Caco-2 (cell line): ENCODE measurements at places on chromosomes 2 and 18. TPM values are rescaled to one million over a fixed set of nuclear protein-coding genes. Genes with fewer than 3 reads are reported as not detected.

Gene SALL3
- total RNA-seq, result not detected in 2 replicates

- H3K27me3 ChIP-seq, result no peaks in the 10 kb centered on the region
- H3K36me3 ChIP-seq, result no peaks in the 10 kb centered on the region
- no peaks in the 10 kb centered on the region for H3K4me1 ChIP-seq
- no peak for DNase-seq
- no peak overlapping the region for H3K4me3 ChIP-seq
These were observed 189.4 kb downstream of the GPD2 start for GRCh38 chr2:156625360-156626170.

- H3K27ac ChIP-seq, result no peak overlapping the region
- no peaks in the 10 kb centered on the region for H3K27me3 ChIP-seq
- no peak for DNase-seq
- no peaks in the 10 kb centered on the region for H3K36me3 ChIP-seq
These were observed 27.6 kb downstream of the EVA1A start for GRCh38 chr2:75533135-75533534.

DNA sequence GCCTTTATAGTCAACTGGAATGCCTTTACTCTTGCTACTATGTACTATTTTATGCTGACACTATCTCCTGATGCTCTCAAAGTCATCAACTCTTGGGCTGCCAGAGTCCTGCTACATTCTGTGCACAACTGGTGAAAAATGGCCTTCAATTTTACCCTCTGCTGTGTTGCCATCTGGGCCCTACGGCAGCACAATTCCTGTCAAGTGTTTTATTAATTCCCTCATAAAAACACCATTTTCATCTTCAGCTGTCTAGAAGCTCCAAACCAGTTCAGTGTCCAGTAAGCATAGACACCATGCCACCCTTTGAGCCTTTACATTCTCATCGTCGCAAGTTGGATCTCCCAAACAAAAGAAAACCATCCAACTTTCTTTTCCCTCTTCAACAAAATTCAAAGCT is 26.5 kb downstream of the CALCRL start:
- no peaks in the 10 kb centered on the region for H3K4me1 ChIP-seq
- H3K27ac ChIP-seq, result no peak overlapping the region
- H3K4me3 ChIP-seq, result no peak overlapping the region
- no peak for DNase-seq
- no peaks in the 10 kb centered on the region for H3K36me3 ChIP-seq
- H3K27me3 ChIP-seq, result no peaks in the 10 kb centered on the region

DNA sequence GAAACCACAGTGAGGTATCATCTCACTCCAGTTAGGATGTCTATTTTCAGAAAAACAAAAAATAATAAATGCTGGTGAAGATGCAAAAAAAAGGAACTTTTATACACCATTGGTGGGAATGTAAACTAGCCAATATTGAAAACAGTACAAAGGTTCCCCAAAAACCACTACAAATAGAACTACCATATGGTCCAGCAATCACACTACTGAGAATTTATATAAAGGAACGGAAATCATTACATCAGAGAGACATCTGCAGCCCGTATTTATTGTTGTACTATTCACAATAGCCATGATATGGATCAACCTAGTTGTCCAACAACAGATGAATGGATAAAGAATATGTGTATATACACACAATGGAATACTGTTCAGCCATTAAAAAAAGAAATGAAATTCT is 52.0 kb downstream of the ORC4 start:
- no peak overlapping the region for H3K4me3 ChIP-seq
- H3K4me1 ChIP-seq, result no peaks in the 10 kb centered on the region
- no peaks in the 10 kb centered on the region for H3K36me3 ChIP-seq

DNA sequence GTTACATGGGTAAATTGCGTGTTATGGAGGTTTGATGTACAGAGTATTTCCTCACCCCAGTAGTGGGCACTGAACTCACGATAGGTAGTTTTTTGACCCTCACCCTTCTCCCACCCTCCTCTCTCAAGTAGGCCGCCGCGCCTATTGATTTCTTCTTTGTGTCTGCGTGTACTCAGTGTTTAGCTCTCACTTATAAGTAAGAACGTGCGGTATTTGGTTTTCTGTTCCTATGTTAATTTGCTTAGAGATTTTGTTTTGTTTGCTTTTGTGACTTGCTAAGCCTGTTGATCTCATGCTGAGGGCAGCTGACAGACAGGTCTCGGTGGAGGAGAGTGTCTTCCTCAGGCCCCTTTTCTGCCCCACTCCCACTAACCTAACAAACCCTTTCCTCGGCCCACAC is 36.2 kb downstream of the ACOXL start:
- no peaks in the 10 kb centered on the region for H3K27me3 ChIP-seq
- no peak overlapping the region for H3K4me3 ChIP-seq
- H3K27ac ChIP-seq, result peak overlapping the region; percentile 39
- peaks cover 15% of the 10 kb centered on the region for H3K4me1 ChIP-seq
- no peaks in the 10 kb centered on the region for H3K36me3 ChIP-seq

DNA sequence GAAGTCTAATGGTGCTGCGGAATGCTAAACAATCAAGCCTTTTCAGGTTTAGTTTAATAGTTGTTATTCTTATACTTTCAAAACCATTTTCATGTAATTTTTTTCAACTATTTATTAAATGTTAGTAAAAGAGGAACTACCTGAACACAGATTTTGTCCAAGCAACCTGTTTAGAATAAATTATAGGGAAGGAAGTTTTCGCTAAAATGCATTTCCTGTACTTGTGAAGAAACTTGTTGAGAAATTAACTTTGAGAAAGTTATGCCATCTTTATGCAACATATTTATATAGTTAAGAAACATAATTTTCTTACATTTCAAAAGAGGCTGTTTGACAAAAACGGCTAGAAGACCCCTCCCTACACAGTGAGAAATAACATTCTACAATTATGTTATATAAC is 16.6 kb downstream of the MAP4K4 start:
- no peak for DNase-seq
- no peak overlapping the region for H3K4me3 ChIP-seq
- no peak overlapping the region for H3K27ac ChIP-seq
- H3K36me3 ChIP-seq, result no peaks in the 10 kb centered on the region
- peaks cover 25% of the 10 kb centered on the region for H3K4me1 ChIP-seq

Gene GAD1
- total RNA-seq, result 14.7 and 18.5 TPM in 2 replicates

DNA sequence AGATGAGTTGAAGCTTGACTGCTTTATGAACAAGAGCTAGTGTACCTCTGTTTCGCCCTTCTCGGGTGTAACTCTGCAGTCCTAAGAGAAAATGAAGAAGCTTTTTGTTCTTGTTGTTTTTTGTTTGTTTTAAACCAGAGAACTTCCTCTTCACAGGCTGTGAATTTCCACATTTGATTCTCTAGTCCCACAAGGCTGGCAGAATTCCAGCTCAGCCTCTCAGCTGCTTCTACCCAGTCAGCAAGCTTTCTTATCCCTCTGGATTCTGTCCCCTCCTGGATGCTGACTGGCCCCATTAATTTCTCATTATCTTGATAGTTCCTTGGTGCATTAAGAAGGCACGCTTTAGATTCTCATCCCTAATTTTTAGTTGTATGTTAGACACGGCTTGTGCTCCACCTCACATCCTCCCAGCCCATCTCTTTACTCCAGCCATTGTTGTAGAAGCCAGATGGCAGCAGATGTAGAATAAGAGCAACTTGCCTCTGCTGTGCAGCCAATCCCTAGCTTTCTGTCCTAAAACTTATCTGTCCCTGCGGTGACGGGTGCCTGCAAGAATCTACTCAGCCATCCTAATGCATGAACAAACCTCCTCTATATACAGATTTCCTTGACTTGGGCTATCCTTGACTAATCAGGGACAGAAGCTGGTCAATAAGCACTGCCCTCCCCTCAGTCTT is 12.3 kb upstream of the RESP18 start:
- no peaks in the 10 kb centered on the region for H3K4me1 ChIP-seq
- no peaks in the 10 kb centered on the region for H3K27me3 ChIP-seq
- no peak for DNase-seq
- no peak overlapping the region for H3K27ac ChIP-seq
- no peak overlapping the region for H3K4me3 ChIP-seq
- H3K36me3 ChIP-seq, result no peaks in the 10 kb centered on the region

GRCh38 chr2:127386246-127386645 is 1.5 kb downstream of the MAP3K2 start:
- H3K4me3 ChIP-seq, result peak overlapping the region; percentile 99; the same call in 1 of the 2 replicates
- H3K4me1 ChIP-seq, result peaks cover 22% of the 10 kb centered on the region
- no peak overlapping the region for H3K27ac ChIP-seq
- no peaks in the 10 kb centered on the region for H3K27me3 ChIP-seq

DNA sequence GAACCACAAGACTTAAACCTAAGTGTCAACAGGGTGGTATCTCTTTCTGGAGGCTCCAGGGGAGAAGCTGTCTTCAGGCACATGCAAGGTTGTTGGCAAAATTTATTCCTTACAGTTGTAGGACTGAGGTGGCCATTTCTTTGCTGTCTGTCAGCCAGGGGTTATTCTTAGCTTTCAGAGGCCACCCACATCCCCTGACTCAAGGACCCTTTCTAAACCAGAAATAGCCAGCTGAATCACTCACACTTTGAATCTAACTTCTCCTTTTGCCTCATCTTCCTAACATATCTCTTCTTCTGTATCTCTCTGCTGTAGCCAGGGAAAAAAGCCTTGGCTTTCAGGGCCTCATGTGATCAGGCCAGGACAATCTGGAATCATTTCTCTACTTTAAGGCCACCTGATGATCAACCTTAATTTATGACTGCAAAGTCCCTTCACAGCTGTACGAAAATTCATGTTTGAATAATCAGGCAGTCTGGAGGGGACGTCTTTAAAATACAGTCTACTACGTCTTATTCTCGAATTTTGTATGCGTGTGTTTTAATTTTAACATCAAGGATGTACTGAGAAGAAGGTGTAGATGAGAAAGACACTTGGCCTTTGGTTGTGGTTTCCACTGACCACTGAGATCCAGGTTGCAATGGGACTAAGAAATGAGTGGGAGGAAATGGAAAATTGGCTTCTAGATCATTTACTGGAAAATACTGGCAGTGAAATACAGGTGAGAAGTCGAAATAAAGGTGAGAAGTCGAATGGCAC is 90.4 kb downstream of the DOCK10 start:
- no peak overlapping the region for H3K4me3 ChIP-seq
- DNase-seq, result no peak
- no peaks in the 10 kb centered on the region for H3K4me1 ChIP-seq
- H3K27ac ChIP-seq, result no peak overlapping the region
